GM03348 (cell line): ENCODE measurements at places on chromosomes 3 and 15.

DNA sequence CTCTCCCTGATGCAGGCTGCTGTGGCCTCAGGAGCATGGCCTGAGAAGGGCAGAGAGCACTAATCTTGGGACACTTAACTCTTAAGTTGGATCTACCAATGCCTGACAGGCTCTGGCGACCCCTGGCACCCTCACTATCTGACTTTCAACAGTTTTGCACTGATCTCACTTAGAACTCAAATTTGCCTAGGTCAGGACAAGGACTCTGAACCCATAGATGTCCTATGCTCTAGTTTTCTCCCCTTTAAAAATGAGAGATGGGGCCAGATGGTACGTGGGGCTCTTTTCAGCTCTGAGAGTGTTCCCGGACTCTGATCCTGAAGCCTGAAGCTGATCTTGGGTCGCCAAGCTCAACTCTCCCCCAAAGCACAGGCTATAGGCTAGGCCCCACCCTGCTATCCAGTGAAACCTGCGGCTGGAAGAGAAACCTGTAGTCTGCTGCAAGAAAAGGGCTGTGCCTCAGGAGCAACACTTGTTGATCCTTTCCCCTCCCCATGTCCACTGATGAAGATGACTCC is 65.7 kb downstream of the RPL39L start:
- DNase-seq, result no peak

GRCh38 chr3:40546816-40547215 is 22.1 kb downstream of the ZNF621 start:
- peak; percentile 87 for DNase-seq

DNA sequence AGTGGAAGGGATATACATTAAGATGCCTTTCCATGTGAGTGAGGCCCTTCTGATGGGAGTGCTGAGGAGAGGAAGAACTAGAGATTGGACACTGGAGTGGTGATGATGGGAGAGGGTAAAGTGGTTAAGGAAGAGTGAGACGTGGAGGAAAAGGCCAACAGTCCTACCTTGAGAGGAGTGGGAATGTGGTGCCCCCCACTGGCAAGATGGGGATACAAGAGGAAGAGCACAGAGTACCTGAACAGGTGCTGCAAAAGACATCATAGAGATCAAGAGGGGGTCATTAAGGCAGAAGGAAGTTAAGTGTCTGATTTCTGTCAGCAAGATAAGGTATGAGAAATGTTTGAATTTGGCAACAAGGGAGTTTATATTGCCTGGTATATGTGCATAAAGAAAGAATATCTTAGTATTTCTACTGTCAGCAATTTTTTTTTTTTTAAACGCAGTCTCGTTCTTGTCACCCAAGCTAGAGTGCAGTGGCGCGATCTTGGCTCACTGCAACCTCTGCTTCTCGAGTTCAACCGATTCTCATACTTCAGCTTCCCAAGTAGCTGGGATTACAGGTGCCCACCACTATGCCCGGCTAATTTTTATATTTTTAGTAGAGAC is 34.0 kb downstream of the ARIH2 start:
- DNase-seq, result no peak

GRCh38 chr3:195032106-195032759 is 238.7 kb downstream of the XXYLT1 start:
- DNase-seq, result no peak

- DNase-seq, result no peak
Observed at GRCh38 chr3:88301273-88301995, 151.7 kb downstream of the C3orf38 start.

GRCh38 chr3:190886945-190887344 is 24.5 kb upstream of the GMNC start:
- DNase-seq, result no peak

- no peak for DNase-seq
Observed at GRCh38 chr3:22490747-22491146, 712.4 kb upstream of the UBE2E2 start.

GRCh38 chr3:134441821-134442220 is 44.0 kb downstream of the ANAPC13 start:
- DNase-seq, result no peak

- DNase-seq, result no peak
Observed at GRCh38 chr15:31259562-31260252, 66.9 kb upstream of the KLF13 start.

DNA sequence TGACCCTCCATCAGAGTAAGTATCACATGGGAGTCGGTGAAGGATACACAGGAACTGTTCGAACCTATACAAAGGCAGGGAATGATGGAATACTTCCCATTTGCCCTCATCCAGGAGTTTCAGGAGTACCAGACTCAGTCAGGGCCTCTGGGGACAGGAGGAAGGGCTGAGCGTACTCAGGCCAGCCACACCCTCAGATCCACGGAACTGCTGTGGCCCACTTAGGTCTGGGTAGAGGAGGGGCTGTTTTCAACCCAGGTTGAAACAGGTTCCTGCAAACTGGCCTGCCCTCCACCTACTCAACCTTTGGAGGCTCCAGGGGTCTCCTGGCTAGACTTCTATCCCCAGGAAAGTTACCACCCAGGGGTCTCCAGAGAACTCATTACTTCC is 6.7 kb upstream of the IGDCC3 start:
- no peak for DNase-seq

DNA sequence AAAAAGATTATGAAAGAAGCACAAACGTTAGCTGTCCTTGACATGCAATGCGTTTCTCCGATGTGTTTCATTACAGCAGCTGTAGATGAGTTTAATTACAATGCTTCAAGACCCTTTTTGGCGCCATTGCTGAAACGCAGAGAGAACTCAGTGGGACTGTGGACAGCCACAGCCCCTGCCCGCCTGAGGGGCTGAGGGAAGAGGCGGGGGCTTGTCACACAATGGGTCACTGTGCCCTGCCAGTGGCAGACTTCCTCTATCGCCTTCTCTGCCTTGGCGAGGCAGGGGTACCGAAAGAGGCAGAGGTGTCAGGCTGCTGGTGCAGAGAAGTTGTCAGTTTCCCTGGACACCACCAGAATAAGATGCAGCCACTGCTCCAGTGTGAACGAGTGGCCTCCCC is 252.0 kb downstream of the NR2F2 start:
- DNase-seq, result no peak

DNA sequence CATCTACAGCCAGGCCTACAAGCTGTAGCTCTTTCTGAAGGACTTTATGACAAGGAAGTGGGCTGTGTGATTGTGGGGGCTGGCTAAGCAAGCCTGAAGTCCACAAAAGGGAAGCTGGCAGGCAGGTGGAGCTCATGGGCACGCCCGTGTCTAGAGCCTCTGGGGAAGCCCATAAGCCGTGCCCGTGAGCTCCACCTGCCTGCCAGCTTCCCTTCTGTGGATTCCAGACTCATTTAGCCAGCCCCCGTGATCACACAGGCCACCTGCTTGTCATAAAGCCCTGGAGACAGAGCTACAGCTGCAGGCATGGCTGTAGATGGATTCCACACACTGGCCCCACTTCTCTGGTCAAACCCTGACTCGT is 15.2 kb downstream of the EFCC1 start:
- DNase-seq, result no peak

DNA sequence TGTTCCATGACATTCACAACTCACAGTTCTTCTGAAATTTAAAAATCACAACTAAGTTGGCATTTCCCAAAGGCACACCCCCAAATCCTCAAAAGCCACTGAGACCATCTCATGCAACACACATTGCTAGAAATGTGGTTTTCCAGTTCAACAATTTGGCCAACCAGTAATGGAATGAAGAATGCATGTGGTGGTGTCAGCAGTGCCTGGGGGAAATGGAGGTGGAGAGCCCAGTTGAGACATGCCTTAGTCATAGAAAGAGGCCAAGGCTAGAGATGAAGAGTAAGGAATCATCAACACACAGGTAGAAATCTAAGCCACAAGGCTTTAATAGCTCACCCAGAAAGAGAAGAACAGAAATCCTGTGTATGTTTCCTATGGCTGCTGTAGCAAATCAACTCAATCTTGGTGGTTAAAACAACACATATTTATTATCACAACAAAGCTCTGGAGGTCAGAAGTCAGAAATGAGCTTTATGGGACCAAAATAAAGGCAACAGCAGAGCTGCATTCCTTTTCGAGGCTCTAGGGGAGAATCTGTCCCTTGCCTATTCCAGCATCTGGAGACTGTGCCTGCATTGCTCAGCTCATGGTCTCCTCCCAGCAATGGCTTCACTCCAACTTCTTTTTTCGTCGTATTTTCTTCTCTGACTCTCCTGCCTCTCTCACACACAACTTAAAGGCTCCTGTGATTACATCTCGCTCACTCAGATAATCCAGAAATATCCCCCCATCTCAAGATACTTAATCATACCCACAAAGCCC is 54.0 kb downstream of the SNTN start:
- DNase-seq, result peak; percentile 52

DNA sequence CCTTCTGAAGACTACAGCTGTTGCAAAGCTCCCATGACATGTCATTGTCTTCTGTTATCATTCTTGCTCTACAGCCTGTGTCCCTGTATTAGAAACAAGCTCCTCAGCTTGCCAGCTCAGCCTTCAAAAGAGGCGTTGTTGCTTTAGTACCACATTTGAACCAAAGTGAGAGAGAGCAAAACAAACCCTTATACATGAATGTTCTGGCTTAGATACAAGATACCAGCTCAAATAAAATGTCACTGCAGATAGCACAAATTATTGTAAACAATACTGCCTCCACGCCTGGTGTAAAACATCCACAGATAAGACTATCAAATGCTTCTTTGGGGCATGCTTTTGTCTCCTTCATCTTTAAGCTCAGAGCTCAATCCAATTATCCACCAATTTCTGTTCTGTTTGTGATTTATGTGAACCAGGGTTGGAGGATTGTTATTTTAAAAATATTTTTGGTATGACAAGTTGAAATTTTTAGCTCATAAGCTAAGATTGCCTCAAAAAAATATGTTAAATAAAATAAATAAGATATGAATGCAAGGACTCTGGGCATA is 403.6 kb upstream of the CDIN1 start:
- DNase-seq, result no peak

- DNase-seq, result no peak
Observed at GRCh38 chr15:31136607-31137328, 35.2 kb upstream of the TRPM1 start.

DNA sequence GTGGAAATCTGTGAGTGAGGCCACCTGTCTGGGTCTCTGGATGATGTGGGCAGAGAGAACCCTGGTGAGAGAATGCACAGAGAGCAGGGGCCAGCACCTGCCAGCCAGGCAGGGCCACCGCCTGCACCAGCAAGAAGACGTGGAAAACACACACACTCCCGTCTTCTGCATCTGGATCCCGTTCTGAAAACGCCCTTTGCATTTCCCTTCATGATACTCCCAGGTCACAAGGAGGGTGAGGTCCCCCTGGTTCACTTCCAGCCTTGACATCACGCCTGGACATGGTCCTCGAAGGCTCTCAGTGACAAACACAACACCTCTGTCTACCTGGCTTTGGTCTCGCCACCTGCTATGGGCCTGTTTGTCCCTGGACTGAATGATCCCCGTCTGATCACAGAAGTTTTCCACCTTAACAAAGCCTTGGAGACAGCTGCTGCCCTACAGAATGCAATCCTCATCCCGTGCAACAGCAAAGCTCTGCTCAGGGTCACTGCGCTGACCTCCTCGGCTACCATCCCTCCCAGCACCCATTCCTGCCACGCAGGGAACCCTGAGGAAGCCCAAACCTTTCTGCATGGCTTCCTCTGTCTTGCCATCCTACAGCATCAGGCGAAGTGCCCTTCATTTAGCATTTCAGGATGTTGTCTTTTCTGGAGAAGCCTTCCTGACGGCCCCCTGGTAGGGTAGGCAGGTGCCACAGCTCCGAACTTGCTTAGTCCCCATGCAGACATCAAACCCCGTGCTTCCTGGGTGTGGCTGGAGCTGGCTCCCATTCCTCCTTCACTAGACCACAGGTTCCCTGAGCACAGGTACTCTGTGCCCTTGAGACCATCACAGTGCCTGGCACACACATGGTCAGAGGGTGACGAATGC is 122.5 kb downstream of the ATP10A start:
- no peak for DNase-seq

DNA sequence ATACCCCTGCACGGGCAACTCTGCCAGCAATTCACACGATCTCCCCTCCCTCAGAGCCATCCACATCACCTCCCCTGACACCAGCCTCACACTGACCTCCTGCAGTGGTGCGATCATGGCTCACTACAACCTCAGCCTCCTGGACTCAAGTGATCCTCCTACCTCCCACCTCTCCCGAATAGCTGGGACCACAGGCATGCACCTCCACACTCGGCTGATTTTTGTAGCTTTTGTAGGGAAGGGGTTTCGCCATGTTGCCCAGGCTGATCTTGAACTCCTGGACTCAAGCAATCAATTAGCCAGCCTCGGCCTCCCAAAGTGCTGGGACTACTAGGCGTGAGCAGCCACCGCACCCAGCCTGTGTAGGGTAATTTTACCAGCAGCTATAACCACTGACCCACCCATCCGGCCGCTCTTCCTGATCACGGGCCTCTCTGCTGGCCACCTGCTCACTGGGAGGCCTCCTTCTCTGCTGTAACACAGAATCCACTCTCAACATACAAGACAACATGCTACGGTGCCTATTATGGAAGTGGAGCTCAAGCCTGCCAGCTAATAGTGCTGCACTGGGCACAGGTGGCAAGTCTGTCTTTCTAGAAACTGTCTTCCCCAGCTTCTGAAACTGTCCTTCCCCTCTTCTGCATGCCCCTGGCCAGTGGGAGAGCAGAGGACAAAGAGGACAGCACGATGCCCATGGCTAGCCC is 4.6 kb downstream of the GP9 start:
- no peak for DNase-seq

DNA sequence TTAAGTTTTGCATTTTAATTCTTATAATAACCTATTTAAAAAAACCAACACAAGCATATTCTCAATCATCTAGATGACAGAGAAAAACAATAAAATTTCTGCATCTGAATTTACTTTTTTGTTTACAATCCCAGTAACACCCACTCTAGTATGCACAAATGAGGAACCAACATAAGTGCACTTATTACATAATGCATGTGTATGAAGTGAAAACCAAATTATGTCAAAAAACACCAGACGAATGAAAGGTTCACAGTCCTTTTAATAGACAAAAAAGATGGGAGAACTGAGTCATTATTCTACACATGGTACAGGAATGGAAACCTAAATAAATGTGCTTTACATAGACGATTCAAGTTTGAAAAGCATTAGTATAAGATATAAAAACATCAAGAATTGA is 91.7 kb downstream of the NR1I2 start:
- no peak for DNase-seq

DNA sequence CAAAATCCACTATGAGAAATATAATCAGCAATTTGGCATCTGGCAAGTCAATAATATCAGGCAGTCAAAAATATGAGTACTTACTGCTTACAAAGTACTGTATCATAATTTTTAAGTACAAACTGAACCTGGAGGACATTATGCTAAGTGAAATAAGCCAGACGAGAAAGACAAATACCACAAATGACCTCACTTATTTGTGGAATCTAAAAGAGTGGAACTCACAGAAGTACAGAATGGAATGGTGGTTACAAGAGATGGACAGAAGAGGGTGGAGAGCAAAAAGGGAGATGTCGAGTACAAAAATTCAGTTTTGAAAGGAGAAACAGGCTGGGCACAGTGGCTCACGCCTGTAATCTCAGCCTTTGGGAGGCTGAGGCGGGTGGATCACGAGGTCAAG is 12.4 kb downstream of the PCYT1A start:
- no peak for DNase-seq
